ENCODE measurements at places on chromosomes 13 and 19.

GRCh38 chr13:94548821-94549231 lies 47.1 kb downstream of the TGDS start:
- DNase-seq = peak; percentile 34

- no peak for DNase-seq
Measured at GRCh38 chr13:84659359-84659661, 777.0 kb upstream of the SLITRK1 start.

- DNase-seq = no peak
Measured at GRCh38 chr13:42380420-42381164, 108.6 kb downstream of the AKAP11 start.

- no peak for DNase-seq
Measured at GRCh38 chr13:94799299-94799698, 87.0 kb upstream of the SOX21 start.

DNA sequence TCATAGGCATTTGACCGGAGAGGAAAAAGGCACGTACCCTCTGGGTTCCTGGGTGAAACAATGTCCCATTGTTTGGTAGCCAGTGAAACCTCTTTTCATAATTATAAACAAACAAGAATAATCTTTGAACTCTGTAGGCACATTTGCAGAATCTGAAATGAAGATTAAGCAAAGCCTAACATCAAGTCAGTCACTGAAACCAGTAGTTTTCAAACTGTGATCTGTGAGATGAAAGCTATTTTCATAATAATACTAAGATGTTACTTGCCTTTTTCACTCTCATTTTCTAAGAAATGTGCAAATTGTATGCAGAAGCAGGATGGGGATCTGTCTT lies 105.4 kb downstream of the WDFY2 start:
- no peak for DNase-seq

DNA sequence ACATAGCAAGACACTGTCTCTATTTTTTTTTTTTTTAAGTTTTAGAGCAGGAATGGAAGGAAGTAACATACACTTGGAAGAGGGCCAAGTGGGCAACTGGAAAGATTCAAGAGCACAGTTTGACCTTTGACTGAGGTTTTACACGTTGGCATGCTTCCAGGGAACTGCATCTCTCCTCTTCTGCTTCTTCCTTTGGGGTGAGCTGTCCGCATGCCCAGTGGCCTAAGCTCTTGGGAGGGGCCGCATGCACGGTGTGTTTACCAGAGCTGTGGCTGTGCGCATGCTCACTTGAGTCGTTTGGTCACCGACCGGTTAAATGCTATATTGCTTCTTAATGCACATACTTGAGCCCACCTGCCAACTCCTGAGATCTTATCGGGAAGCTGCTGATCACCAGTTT lies 727.7 kb downstream of the UQCRFS1 start:
- DNase-seq = no peak

All from stimulated activated CD4-positive, alpha-beta T cell treated with anti-CD3 and anti-CD28 coated beads, Interleukin-12 subunit alpha, Interleukin-12 subunit beta, amount 100 ng/mL, for 24 hours (primary cell).